Nephron progenitor cell (in vitro differentiated cells): ENCODE measurements at places on chromosomes 1 and 21.

DNA sequence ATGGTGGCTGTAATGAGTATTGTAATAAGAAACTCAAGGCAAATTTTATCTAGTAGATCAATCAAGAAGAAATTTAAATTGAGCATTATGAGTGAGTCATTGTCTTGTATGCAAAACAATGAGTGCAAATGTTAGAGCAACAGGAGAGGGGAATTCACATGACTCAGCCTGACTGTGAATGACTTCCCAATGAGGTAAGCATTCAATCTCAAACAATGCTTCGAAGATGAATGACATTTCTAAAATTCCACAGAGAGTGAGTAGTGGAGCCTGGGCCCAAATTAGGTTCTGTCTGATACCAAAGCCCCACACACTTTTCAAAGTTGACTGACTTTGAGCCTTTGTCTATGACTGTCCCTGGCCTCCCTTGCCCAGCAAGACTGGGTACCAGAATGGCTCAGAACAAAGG, 738.0 kb downstream of the PTPRU start:
- no peak for DNase-seq

DNA sequence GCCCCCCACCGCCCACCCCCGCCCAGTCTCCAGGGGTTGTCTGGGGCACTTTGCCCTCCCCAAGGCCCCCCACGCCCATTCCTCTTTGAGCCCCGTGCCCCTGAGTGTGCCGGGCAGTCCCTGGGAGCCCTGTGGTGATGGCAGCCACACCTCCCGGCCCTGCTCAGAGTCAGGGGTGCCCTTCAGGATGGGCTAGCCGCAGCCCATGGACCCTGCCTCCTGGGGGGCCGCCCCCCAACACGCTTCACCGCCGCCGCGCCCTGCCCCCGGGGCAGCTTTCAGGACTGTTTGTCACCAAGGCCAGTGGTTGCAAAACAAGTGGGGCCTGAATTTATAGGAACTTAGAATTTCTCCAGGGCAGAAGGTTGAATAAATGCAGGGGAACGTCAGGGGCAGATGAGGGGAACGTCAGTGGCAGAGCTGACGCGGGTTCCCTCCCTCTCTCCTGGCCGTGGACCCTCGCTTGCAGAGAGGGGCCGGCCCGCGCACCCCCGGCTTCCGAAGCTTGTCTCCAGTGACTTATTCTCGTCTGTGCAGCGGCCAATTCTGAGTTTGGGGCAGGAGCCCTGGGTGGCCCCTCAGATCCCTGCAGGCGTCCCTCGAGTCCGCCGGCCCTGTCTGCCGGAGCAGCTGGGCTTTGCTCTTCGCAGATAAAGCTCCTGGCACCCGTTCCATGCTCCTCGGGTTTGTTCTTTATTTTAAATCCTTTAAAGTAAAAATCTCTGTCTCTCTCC, 41.2 kb upstream of the ADARB1 start:
- DNase-seq = no peak

- DNase-seq = peak; percentile 50
Observed at GRCh38 chr21:42010507-42011495, 641 bp upstream of the ZBTB21 start.

DNA sequence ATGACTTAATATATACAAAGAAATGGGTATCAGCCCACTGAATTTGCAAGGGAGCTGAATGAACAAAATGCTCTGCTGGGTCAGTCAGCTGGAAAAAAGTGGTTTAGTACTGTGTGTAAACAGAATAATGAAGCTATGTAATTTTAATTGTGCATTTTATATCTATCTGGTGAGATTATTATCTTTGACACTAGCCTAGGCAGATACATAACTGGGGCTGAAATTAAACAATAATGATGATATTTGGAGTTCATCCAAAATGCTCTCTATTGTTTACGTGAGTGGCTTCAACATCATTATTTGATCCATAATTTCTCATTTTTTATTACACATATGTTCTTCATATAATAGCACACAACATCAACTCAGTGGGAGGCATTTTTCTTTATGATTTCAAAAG, 208.5 kb upstream of the SNX7 start:
- DNase-seq = no peak

- no peak for DNase-seq
Observed at GRCh38 chr1:20074055-20074724, 4.2 kb downstream of the PLA2G5 start.
